HuH-7 (cell line): ENCODE measurements at places on chromosomes 3 and 15.

DNA sequence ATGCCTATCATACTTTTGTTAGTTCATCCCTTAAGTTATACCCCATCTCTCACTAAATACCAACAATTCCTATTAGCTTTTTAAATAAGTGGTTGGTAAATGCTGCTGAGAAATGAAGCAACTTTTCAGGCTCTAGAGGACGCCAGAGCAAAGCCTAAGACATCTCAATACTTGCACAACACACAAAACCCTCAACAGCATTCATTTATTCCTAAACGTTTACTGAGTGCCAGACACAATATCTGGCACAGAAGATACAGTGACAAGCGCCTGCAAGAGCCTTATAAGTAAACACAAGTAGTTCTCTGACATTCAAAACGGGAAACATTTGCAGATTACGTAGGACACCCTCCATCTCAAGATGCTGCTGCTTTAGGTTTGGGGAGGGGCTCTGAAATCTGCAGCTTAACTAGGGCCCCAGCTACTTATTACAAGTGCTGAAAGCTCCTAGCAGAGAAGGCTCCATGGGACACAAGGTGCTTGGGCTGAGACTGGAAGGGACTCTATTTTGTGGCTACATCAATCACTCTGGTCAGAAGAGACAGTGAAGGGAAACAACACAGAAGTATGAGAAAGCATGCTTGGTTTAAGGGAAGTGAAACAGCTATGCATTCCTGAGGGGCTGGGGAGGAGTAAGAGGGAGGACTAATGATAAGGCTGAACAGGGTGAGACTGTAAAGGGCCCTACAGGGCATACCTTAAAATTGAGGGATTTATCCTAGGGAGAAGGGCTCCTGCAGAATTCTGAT lies 311.3 kb downstream of the PLCL2 start:
- DNase-seq, result no peak

- no peak for DNase-seq
Measured at GRCh38 chr3:197564097-197564843, 8.5 kb upstream of the BDH1 start.

DNA sequence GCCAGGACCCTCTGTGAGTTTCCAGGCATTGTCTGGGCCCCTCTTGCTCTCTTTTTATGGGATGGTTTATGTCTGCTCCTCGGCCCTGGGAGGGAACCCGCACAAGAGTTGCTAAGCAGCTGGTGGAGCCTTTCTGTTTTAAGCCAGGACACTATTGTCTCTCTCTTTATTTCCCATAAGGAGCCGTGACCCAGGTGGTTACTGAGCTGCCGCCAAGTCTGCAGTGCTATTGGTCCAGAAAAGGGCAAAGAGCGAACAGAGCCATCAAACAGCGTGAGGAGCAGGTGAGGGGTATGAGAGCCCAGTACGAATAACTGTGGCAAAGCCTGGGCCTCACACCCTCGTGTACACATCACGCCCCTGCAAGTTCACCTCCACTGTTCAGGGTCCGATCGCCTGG lies 280.2 kb downstream of the SHQ1 start:
- DNase-seq, result no peak

GRCh38 chr15:77702211-77702957 lies 69.7 kb upstream of the LINGO1 start:
- peak; percentile 86 for DNase-seq

- no peak for DNase-seq
Measured at GRCh38 chr3:48039487-48040190, 23.4 kb upstream of the MAP4 start.

- no peak for DNase-seq
Measured at GRCh38 chr3:49135499-49135898, 2.6 kb upstream of the LAMB2 start.

- no peak for DNase-seq
Measured at GRCh38 chr3:141603473-141604035, 116.7 kb downstream of the RASA2 start.

DNA sequence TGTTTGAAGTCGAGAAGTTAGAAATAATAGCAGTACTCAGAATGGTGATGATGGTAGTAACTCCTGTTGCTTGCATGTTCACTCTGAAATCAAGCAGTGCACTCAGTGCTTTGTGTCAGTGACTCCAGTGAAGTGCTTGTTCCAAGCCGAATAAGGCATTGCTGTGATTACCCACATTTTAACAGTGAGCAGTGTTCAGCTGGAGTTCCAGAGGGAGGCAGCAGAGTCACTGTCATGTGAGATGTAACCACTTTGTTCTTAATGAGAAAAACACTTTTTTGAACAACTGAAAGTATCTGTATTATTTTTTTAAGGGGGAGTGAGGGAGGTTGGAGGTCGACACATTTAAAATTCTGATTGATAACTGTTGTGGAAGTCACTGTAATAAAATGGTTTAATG lies 3.7 kb downstream of the MDFIC2 start:
- peak; percentile 3 for DNase-seq

DNA sequence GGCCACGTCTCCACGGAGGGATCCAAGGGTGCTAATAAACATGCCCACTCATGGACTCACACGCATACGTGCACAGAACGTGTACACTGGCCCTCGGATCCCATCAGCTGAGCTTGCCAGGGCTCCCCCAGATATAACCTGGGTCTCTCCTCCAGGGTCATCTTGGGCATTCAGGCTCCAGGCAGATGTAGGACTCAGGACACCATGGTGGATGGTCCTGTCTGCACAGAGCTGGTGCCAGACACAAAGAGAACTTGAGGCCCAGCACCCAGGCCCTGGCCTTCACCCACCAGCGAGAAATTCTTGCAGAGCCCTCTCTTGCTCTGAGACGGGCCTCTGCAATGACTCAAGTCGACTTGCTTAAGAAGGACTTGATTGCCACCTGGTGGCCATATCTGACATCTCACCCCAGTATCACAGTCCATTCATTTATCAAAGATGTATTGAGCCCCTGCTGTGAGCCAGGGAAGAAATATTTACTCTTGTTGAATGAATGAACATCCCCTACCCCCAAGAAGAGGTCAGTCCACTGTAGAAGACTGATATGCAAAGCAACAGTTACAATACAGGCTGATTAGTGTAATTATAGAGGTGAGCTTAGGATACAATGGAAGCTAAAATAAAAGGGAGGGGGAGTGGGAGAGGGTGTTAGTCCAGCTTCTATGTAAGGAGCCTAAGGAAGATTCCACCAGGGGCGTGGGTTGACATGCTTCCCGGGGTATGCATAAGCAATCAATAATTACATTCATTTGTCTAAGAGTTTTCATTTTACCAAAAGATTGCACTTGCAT lies 34.2 kb upstream of the VPS8 start:
- DNase-seq, result peak; percentile 93

- DNase-seq, result no peak
Measured at GRCh38 chr3:62872318-62872717, 2.9 kb downstream of the CADPS start.

- no peak for DNase-seq
Measured at GRCh38 chr15:77532846-77533245, 99.9 kb downstream of the LINGO1 start.

GRCh38 chr3:8218353-8218940 lies 283.2 kb upstream of the LMCD1 start:
- DNase-seq, result no peak

- no peak for DNase-seq
Measured at GRCh38 chr3:123256256-123256655, 54.5 kb downstream of the SEC22A start.

DNA sequence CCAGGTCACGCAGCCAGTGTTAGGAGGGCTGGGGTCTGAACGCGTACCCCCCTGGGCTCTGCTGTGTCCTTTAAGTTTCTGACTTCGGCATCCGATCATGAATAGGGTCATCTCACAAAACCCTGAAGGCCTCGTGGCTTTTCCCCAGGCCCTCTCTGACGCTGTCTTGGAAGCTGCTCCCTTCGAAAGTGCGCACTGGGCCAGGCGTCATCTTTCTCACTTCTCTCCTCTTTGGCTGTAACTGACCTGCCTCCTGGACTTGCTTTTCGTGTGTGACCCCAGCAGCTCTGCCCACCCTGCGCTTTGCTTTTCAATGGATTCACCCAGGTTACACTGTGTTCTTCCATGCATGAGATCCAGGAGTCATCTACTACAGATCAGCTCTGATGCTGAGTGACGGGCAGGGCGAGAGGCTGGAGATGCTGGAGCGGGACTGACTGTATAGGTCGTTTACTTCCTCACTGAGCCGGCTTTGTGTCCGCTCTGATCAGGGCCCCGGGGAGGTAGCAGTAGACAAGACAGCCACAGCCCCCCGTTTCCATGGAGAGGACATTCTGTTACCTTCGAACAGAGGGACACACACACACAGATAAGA lies 45.0 kb upstream of the PCSK6 start:
- DNase-seq, result no peak

- no peak for DNase-seq
Measured at GRCh38 chr3:10915376-10915775, 77.2 kb upstream of the SLC6A1 start.

GRCh38 chr3:157074490-157074889 lies 85.5 kb downstream of the CCNL1 start:
- no peak for DNase-seq

- DNase-seq, result no peak
Measured at GRCh38 chr15:32851572-32851971, 133.8 kb downstream of the GREM1 start.

- DNase-seq, result no peak
Measured at GRCh38 chr15:90686435-90687218, 30.5 kb upstream of the BLM start.

- DNase-seq, result no peak
Measured at GRCh38 chr15:89157918-89158564, 63.3 kb downstream of the RLBP1 start.

GRCh38 chr3:169144270-169144669 lies 519.2 kb downstream of the MECOM start:
- DNase-seq, result no peak

- DNase-seq, result no peak
Measured at GRCh38 chr3:106765342-106765741, 611.9 kb upstream of the CCDC54 start.

DNA sequence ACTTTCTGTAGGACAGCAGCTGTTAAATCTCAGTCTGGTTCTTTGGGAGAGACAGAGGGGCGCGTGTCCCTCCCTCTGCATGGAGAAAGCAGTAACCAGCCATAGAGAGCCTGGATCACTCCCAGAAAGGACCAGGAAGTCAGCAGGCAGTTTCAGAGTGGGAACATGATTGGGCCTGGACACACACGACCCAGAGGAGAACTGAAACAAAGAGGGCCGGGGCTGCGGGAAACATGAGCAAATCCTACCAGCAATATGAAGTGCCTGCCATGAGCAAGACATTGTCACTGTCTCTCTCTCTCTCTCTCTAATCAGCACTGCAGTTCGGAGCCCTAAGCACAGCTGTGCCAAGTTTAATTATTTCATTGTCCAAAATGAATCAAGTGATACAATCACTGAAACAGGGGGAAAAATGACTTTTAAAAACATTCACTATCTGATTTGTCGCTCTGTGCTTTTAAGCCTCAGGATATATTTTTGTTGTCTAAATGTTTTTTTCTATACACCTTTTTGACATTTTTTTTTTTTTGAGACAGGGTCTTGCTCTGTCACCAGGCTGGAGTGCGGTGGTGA lies 17.6 kb downstream of the MUC13 start:
- no peak for DNase-seq

DNA sequence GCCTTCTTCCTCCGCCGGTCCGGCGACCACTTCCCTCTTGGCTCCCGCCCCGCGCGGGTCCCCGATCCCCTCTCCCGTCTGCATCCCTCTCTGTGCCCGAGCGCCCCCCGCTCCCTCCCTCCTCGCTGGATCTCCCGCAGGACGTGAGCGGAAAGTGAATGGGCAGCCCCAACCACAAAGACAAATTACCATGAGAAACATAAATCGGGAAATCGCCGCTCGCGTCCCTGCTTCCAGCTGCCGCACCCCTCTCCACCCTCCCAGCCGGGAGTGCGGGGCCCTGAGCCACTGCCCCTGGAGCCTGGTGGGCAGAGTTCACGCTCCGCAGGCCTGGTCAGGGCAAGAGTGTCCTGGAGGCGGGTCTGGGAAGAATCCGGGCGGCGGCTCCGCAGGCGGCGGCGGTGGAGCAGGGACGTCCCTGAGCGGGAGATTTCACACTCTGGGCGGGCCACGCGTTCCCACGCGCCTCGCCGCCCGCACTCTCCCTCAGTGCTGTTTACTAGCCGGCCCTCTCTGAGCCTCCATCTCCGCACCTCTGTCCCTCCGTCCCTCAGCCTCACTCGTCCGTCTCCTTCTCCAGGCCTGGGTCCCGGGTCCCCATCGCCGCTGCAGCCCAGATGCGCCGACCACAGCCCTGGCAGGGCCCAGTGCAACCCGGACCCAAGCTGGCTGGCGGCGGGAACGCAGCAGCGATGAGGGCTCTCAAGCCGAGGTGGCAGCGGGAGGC lies 835 bp downstream of the SEMA5B start:
- DNase-seq, result peak; percentile 56

DNA sequence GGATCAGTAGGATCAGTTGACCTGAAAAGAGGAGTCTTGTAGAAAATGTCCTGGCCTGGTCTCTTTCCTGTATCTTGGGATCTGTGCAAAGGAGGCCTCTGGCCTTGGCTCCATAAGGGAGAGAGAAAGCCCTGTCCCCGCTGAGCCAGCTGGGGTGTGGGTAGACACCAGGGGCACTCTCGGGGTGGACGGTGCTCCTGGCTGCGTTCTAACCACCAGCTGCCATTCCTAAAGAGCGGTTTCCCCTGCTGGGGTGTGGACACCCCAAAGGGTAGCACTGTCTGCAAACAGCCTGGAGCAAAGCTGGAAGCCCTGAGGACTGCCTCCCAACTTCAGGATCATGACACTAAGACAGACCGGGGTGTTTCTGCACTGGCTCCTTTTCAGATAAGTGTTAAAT lies 23.5 kb downstream of the SYNM start:
- no peak for DNase-seq

DNA sequence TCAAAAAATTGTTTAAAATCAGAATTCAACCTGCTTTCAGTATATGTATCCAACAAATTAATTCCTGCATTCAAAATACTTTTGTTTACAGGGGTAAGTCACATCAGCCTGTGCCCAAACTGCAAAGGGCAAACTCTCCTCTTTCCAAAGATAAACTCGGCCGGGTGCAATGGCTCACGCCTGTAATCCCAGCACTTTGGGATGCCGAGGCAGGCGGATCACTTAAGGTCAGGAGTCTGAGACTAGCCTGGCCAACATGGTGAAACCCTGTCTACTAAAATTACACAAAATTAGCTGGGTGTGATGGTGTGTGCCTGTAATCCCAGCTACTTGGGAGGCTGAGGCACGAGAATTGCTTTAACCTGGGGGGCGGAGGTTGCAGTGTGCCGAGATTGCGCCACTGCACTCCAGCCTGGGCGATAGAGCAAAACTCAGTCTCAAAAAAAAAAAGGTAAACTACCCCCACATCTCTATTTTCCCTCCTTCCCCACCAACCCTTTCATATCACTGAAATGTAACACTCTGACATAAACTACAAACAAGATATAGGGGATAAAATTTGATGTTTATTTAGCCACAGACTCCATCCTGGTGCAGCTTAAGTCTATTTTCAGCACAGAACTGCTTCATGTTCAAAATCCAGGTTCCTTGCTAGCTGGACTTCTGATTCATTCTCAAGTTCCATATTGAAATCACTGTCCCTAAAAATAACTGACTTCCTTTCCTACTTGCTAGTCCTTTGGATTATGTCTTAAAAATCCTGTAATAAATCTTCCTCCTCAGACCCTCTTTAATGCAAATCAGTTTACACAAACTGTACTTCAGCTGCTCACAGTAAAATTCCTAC lies 15.4 kb downstream of the UBP1 start:
- no peak for DNase-seq
